ENCODE measurements at places on chromosomes 2 and 18. TPM values are rescaled to one million over a fixed set of nuclear protein-coding genes. Genes with fewer than 3 reads are reported as not detected.
A peak's percentile ranks its signal among the peaks of the same experiment; 100 is the strongest.

GRCh38 chr2:235320326-235320725 lies 173.5 kb upstream of the AGAP1 start:
- no peaks in the 10 kb centered on the region for H3K27me3 ChIP-seq
- no peak overlapping the region for H3K27ac ChIP-seq
- DNase-seq = no peak
- no peaks in the 10 kb centered on the region for H3K4me1 ChIP-seq
- no peaks in the 10 kb centered on the region for H3K36me3 ChIP-seq

- peaks cover 3% of the 10 kb centered on the region for H3K4me1 ChIP-seq
- peaks cover 37% of the 10 kb centered on the region for H3K27me3 ChIP-seq
- H3K36me3 ChIP-seq = no peaks in the 10 kb centered on the region
- no peak overlapping the region for H3K27ac ChIP-seq
These were observed 22.2 kb upstream of the ATOH8 start for GRCh38 chr2:85731606-85732005.

DNA sequence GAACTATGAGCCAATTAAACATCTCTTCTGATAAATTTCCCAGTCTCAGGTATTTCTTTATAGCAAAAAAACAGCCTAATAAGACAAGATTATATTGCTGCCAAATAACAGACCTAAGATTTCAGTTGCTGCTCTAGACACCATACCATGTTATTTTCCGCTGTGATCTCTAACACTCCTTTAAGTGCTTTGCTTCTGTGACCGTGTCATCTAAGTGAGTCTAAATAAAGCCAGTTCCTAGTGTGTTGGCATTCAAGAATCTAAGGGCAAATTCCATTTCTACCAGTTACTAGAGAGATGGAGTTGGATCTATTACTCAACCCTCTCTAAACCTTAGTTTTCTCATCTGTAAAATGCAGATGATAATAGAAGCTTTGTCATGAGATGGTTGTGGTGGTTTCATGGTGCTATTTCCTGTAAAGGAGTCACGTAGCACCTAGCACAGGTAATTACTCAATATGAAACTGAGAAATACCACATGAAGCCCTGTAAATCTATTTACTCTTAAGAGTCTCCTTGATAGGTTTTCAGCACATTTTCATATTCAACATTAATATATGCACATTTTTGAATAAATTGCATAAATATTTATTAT lies 40.5 kb downstream of the SPHKAP start:
- H3K36me3 ChIP-seq = no peaks in the 10 kb centered on the region
- peak overlapping the region; percentile 14 for H3K4me3 ChIP-seq
- H3K27me3 ChIP-seq = no peaks in the 10 kb centered on the region
- no peak overlapping the region for H3K27ac ChIP-seq
- peaks cover 7% of the 10 kb centered on the region for H3K4me1 ChIP-seq

CDH2 gene
- total RNA-seq = 0.07 TPM

DNA sequence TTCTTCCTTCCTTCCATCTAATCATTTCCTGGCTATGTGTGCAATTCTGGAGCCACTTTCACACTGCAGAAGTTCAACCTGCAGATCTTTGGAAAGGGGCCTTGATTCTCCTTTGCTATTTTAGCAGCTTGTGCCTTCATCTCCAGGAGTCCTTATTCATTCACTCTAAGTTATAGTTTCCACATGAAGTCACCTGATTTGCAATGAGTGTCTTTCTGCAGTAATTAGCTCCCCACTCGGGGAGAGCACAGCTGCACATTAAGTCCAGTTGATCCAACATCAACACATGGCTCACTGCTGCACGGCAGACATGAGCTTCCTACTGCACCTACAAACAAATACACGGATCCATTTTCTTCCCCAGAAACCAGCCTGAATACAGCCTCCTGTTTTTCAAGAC lies 323.1 kb upstream of the TNP1 start:
- H3K27ac ChIP-seq = no peak overlapping the region
- no peaks in the 10 kb centered on the region for H3K36me3 ChIP-seq
- H3K4me3 ChIP-seq = no peak overlapping the region
- no peak for DNase-seq
- H3K27me3 ChIP-seq = peaks cover 4% of the 10 kb centered on the region

TNFAIP6 gene
- total RNA-seq = not detected

FAP gene
- total RNA-seq = not detected

FOXD4L1 gene
- total RNA-seq = 0.17 TPM

MREG gene
- total RNA-seq = 10.6 TPM

GRCh38 chr2:56671973-56672569 lies 488.3 kb downstream of the CCDC85A start:
- H3K4me3 ChIP-seq = no peak overlapping the region
- no peak for DNase-seq
- no peak overlapping the region for H3K27ac ChIP-seq
- no peaks in the 10 kb centered on the region for H3K36me3 ChIP-seq

DNA sequence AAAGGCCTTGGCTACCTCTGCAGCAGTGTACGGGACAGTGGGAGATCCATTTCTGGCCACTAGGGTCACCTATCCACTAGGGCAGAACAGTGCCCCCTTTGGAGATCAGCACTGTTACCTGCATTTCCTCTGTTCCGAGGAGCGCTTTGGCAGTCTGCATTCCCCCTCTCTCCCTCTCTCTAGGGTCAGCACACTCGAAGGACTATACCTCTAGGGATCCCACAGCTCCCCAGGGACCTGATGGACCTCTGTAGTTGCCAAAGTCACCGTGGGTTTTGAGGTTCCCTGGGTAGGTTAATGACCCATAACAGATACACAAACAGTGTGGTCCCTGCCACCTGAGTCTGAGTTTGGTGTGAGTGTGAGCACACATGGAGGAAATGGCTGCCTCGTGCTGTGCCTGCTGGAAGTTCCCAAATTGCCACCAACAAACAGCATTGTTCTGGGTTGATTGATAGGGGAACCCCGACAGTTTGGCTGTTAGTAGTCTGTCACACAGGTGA lies 99.8 kb upstream of the VWC2L start:
- no peak for DNase-seq
- H3K36me3 ChIP-seq = no peaks in the 10 kb centered on the region
- H3K4me1 ChIP-seq = no peaks in the 10 kb centered on the region
- no peak overlapping the region for H3K4me3 ChIP-seq

DNA sequence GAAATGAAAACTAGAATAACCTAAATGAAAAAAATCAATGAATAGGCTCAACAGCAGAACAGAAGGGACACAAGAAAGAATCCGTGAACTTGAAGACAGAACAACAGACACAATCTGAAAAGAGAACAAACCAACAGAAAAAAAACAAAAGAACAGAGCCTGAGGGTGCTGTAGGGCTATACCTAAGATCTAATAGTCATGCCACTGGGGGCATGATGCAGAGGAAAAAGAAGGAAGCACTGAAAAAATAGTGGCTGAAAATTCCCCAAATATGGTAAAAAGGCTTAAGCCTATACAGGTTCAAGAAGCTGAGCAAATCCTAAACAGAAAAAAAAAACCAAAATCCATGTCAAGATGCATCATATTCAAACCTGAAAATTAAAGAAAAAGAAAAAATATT lies 50.3 kb downstream of the KANSL3 start:
- H3K4me3 ChIP-seq = no peak overlapping the region
- H3K36me3 ChIP-seq = peaks cover 59% of the 10 kb centered on the region
- DNase-seq = no peak
- H3K4me1 ChIP-seq = peaks cover 15% of the 10 kb centered on the region
- no peak overlapping the region for H3K27ac ChIP-seq

DNA sequence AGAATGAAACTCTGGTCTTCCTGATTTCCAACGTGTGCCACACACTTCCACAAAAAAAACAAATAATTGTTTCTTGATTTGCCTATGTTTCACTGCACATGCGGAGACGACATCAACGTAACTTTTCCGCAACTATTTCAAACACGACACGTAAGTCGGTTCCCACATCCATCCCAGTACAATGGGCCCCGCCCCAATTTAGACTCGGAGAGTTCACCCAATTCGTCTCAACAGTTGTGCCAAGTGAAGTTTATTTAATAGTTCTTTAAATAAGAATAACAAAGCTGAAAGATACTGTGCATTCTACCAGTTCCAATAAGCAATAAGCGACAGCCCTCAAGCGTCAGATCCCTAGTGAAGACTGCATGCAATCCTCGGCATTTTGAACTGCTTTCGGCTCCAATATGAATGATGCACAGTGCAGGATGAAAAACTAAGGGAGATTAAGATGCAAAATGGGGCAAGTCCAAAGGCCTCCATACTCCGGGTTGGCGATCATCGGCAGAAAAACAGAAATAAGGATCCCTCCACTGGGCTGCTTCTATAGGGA lies 664 bp downstream of the CCT4 start:
- H3K36me3 ChIP-seq = peaks cover 37% of the 10 kb centered on the region
- peak overlapping the region; percentile 99 for H3K4me3 ChIP-seq
- H3K27me3 ChIP-seq = no peaks in the 10 kb centered on the region
- peak; percentile 75 for DNase-seq

KIAA2012 gene
- not detected for total RNA-seq

- no peak overlapping the region for H3K27ac ChIP-seq
- H3K4me3 ChIP-seq = no peak overlapping the region
- H3K27me3 ChIP-seq = no peaks in the 10 kb centered on the region
- peaks cover 9% of the 10 kb centered on the region for H3K36me3 ChIP-seq
These were observed 59.1 kb downstream of the ARL4C start for GRCh38 chr2:234437642-234438304.

DNA sequence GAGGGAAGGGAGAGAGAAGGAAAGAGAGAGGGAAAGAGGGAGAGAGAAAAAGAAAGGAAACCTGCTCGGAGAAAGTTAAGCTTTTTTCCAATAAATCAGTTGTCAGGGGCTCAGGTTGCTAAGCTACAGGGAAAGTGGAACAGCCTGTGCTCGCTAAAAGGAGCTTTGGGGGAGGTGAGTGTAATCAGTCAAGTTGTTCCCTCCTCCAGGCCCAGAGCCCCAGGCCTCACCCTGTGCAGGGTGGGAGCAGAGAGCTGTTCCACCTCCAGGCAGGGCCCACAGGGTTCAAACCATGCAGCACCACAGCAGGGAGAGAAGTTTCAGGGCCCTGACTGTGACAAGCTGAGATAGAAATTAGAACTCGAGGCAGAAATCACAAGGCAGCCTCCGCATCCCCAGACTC lies 56.4 kb upstream of the PPP1CB start:
- H3K4me1 ChIP-seq = peaks cover 4% of the 10 kb centered on the region
- H3K4me3 ChIP-seq = no peak overlapping the region
- H3K36me3 ChIP-seq = no peaks in the 10 kb centered on the region
- no peaks in the 10 kb centered on the region for H3K27me3 ChIP-seq
- peak overlapping the region; percentile 79 for H3K27ac ChIP-seq
- DNase-seq = no peak

DNA sequence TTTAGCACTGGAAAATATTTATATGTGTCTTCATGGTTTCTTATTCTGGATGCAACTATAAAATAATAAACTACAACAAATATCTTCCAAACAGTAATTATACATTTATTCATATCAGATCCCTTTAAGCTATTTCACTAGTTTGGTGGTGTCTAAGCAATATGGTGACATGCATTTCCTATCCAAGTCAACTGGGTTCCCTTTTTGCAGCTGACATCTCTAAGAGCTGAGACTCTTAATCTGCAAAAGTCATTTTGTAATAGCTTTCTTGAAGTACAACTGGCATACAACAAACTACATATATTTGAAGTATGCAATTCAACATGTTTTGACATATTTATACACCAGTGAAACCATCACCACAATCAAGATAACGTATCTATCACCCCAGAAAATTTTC lies 59.9 kb upstream of the SLC1A4 start:
- DNase-seq = no peak
- H3K4me3 ChIP-seq = no peak overlapping the region
- H3K27ac ChIP-seq = no peak overlapping the region
- H3K4me1 ChIP-seq = peaks cover 3% of the 10 kb centered on the region
- H3K27me3 ChIP-seq = peaks cover 21% of the 10 kb centered on the region
- peaks cover 4% of the 10 kb centered on the region for H3K36me3 ChIP-seq

C18orf63 gene
- not detected for total RNA-seq
